PC-3 (cell line): ENCODE measurements at places on chromosomes 5 and 9. TPM values are rescaled to one million over a fixed set of nuclear protein-coding genes. Genes with fewer than 3 reads are reported as not detected.

The HARS2 gene
- total RNA-seq, result 23.3 and 29.7 TPM in 2 replicates

The AQP7 gene
- total RNA-seq, result not detected in 2 replicates

The GPR150 gene
- total RNA-seq, result 0.35 TPM in 1 of 2 replicates, not detected in the other

The LHX2 gene
- total RNA-seq, result 1.1 TPM in 2 replicates

The CBY3 gene
- 1.4 TPM in 1 of 2 replicates, not detected in the other for total RNA-seq

The MYMK gene
- not detected in 2 replicates for total RNA-seq

The SAXO1 gene
- not detected in 2 replicates for total RNA-seq

The PCDHGA1 gene
- 0.04 and 0.06 TPM in 2 replicates for total RNA-seq

The RFESD gene
- 0.36 and 2.4 TPM in 2 replicates for total RNA-seq

The GHR gene
- total RNA-seq, result 2.2 and 5.2 TPM in 2 replicates

The ZNF354C gene
- total RNA-seq, result not detected in 2 replicates

The LAMC3 gene
- total RNA-seq, result 4.6 and 6.0 TPM in 2 replicates

The PCDHAC1 gene
- 4.8 and 6.2 TPM in 2 replicates for total RNA-seq

The ECSCR gene
- total RNA-seq, result 0.36 TPM in 1 of 2 replicates, not detected in the other

The KCNIP1 gene
- total RNA-seq, result not detected in 2 replicates

The RGS7BP gene
- total RNA-seq, result 1.2 and 2.1 TPM in 2 replicates

The NAIP gene
- 0.81 and 1.8 TPM in 2 replicates for total RNA-seq

The PLAC8L1 gene
- 0.95 TPM in 1 of 2 replicates, not detected in the other for total RNA-seq
